ENCODE measurements at places on chromosomes 5 and 9. TPM values are rescaled to one million over a fixed set of nuclear protein-coding genes. Genes with fewer than 3 reads are reported as not detected.

DNA sequence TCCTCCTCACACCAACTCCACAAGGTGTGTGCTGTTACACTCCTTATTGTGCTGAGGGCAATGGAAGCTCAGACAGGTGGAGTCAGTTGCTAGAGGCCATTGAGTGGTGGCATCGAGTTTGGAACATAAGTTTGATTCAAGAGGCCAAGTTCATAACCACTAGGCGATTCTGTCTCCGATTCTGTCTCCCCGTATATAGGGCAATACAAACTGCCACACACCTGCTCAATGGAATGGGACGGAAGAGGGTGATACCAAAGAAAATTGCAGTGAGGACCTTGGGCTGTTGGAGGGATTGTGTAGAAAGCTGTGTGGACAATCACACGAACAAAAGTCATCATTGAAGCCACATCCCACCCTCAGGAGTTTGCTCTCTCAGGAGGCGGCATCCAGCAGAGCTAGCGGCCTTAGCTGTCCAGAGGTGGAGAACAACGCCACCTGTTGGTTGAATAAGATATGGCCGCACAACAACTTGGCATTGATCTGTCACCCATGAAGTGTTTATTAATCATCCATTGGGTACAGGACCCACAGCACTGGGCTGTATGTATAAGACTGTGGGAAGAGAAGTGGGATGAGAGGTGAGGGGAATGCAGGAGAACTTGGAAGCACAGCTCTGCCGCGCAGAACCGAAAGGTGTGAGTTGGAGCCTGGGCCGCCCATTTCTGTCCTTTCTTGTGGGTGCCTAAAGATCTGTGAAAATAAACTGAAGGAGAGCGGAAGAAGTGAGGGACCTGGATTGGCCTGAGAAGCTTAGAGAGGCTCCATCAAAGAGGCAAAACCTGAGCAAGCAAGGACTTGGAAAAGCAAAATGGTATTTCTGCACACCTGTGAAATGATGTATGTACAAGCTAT is 16.1 kb upstream of the NEUROG1 start:
- no peak for DNase-seq

- DNase-seq, result peak; percentile 90
These were observed 2.4 kb downstream of the CARD19 start for GRCh38 chr9:93098236-93098946.

GRCh38 chr5:126099077-126099476 is 324.1 kb upstream of the GRAMD2B start:
- no peak for DNase-seq

DNA sequence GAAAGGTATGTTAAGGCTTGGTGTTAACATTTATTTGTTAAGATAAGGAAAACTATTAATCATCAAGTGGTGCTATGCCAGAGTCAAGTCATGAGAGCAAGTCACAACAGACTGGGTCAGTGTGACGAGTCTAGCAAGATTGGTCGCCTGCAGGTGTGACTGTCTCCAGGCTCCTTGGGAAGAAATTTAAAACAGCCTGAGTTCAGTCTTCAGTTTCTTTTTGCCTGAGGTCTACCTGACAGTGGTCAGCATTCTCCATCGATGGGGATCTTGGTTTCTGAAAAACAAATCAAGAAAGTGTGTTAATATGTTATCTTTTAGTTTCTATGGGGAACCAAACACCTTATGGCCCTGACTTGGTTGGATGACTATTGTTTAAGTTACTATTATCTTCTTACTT is 56.3 kb downstream of the CETN3 start:
- no peak for DNase-seq

- no peak for DNase-seq
These were observed 66.9 kb upstream of the FNIP1 start for GRCh38 chr5:131863700-131864099.

GRCh38 chr5:107813559-107813958 is 142.8 kb upstream of the EFNA5 start:
- no peak for DNase-seq

GRCh38 chr9:96321515-96321914 is 19.5 kb upstream of the HSD17B3 start:
- DNase-seq, result no peak

DNA sequence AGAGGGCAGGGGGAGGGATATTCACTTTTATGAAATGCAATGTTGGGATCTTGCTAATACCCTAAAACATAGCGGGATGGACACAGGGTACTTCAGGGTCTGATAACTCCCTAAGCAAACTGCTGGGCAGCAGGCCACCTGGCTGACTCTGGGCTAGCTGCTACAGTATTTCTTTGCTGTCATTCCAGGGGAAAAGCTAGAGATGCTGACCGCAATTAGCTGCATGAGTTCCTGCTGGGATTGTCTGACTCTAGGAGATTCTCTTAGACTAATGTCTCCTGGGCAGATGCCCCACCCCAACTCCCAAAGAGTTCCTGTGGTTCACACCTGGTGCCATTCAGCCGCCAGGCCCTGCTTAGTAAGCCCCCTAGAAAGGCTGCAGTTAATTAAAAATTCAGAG is 69.9 kb downstream of the PSAT1 start:
- DNase-seq, result no peak

DNA sequence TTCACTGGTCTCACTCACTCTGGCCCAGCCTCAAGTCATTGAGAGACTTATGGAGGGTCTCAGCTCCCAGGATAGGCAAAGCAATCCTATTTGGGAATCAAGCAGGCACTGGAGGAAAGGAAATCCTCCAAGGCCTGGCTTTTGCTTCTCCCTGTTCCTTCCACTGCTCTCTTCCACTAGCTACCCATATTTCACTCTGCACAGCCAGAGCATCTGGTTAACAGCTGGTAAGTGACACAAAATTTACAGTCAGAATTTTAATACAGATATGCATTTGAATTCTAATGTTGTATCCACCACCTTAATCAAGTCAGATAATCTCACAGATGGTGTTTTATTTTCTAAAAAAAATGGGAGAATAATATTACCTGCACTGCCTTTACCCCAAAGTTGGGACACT is 868 bp upstream of the C1QTNF2 start:
- DNase-seq, result no peak

DNA sequence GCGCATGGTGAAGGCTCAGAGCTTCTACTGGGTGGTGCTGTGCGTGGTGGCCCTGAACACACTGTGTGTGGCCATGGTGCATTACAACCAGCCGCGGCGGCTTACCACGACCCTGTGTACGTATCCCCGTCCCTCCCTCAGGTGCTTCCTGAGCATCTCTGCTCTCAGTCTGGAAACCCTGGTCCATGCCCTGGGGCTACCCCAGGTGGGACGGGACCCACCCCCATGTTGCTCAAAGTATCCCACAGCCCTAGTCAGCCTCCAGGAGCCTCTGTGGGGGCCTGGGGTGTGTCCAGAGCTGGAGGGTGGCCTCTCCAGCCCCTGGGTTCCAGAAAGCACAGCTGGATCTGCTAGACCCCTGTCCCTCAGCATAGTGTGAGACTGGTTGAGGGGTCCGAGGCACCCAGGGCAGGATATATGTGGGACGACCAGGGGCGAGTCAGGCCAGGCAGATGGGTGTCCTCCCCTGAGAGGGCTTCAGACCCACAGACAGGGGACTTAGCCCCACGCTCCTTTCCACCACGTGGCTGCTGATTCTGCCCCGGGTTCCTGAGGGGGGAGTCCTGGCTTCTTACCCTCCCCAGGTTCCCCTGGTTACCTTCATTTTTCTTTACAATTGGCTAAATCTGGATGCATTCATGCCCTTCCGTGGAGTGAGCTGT is 94.0 kb downstream of the CACNA1B start:
- DNase-seq, result no peak

DNA sequence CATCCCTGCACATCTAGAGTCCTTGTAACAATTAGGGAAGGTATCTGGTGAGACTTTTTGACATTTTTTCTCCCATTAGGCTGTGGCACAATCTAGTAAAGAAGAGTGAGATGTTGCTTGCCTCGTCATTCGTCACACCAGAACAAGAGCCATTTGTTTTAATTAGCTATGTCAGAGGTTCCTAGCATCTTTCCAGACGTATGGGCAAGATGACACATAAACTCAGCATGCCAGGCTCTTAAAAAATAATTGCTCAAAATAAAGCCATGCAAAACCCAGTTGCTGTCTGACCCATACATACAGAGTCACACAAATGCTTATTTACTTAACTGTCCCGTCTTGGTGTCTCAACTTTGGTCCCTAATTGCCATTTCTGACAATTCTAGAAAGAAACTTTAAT is 125.9 kb downstream of the TRPM3 start:
- DNase-seq, result no peak

DNA sequence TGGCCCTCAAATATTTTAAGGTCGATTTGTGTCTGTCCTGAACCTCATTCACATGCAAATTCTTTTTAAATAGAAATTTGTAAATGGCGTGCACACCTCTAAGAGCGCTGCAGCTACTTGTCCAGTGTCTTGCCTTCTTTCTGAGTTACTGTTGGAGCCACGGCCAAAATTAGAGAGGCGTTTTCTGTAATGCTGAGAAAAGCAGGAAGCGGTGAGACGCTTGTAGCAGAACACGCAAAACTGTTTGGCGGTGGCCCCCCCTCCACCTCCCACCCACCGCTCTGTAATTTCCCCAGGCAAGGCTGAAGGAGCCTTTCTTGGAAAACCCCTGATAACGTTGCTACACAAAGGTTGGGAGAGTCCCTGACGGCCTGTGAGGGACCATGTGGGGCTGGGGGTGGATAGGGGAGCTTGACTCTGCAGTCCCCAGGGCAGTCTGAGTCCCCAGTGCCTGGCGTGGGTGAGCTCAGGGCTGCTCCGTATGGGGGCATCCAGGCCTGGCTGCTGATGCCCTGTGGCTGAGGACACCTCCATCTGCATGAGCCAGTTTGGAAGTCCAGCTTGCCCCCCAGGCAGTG is 96.5 kb downstream of the GADD45G start:
- DNase-seq, result no peak

GRCh38 chr5:31825518-31826068 is 186.7 kb downstream of the PDZD2 start:
- peak; percentile 45 for DNase-seq

DNA sequence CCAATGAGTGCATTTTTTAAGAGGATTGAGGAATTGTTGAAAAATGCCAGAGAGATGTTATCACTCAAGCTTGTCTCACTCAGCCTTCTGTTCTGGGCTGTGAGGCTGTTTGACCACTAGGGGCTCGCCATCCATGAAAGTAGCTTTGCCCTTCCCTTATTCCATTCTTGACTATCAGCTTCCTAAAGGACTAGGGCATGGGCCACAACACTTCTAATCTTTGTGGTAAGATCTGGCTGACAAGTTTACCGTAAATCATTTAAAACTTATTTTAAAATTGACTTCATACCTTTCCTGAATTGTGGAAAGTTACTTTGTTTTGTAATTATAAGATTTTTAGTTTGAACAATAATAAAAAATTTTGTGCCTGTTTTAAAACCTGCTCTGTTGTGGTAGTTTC is 49.5 kb downstream of the TJP2 start:
- DNase-seq, result peak; percentile 47

DNA sequence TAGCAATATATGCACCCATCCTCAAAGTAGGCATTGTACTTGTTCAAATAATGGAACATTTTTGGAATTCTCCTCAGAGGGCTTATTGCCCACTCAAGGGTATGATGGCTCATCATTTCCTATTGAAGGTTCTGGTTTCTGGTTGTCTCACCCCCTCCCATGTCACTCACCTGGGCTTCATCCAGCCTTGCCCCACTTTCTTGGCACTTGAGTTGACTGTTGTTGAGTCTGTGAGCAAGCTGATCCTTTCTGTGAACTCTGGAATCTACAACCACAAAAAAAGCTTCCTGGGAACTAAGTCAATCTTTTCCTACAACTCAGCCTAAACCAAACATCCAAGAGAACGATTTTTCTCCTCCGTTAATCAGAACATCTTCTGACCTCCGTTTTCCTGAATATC is 73.9 kb upstream of the ANKH start:
- DNase-seq, result no peak

GRCh38 chr9:7967851-7968250 is 168.3 kb upstream of the DMAC1 start:
- no peak for DNase-seq

DNA sequence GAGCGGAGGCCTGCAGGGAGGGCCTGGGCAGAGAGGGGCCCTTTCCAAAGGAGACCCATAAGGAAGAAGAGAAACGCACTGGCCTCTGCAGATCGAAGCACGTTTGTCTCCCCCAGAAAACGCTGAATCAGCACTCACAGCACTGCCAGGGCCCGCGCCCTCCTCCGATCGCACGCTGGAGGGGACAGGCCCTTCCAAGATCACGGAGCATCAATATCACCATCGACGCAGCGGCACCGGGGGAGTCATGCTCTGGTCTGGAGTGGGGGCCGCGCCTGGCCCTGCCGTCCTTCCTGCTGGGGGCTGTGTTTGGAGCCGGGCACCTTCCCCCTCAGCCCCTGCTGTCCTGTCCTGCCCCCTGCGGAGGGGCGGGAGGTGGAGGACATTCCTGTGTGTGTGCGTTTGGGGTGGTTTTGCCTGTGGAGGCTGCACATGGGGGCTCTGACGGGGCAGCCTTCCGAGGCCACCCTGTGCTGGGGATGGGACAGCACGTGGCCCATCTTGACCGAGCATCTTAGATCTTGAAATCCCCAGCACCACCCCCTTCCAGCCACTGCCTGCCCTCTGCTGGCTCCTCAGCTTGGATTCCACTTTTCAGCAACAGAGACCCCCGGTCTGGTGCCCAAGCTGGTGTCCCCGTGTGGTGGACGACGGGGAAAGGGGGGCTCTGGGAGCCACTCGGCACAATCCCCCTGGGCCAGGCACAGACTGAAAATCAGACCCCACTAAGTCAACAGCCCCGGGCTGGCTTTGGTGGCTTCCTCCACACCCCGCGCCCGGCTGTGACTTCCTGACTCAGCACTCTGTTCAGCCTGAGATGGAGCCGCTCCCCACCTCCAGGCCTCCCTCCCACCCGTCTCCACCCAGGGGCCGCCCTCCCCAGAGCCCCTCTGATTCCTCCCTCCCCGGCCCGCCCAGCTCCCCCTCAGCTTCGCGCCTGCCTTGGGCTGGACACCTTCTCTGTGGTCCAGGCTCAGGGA is 8.3 kb downstream of the TMEM250 start:
- DNase-seq, result no peak

GRCh38 chr5:126182971-126183695 is 240.1 kb upstream of the GRAMD2B start:
- no peak for DNase-seq

The LVRN gene
- total RNA-seq, result not detected

The FLT4 gene
- total RNA-seq, result 2.6 TPM

The LPAR1 gene
- 4.6 TPM for total RNA-seq

The CRHBP gene
- total RNA-seq, result not detected

The IL13 gene
- not detected for total RNA-seq

The NUTM2G gene
- not detected for total RNA-seq

The IFNE gene
- 0.34 TPM for total RNA-seq

The FBXO4 gene
- 4.8 TPM for total RNA-seq

The CCL28 gene
- 7.5 TPM for total RNA-seq
